Right lung (tissue), 10 donors: ENCODE measurements at places on chromosomes 12 and 14. TPM values are rescaled to one million over a fixed set of nuclear protein-coding genes. Genes with fewer than 3 reads are reported as not detected.

ACSM4 gene
- polyA plus RNA-seq, result 0.05 TPM

AQP6 gene
- polyA plus RNA-seq, result 0.29 TPM

- DNase-seq, result no peak
Observed at GRCh38 chr12:121908702-121909101, 9.7 kb upstream of the CFAP251 start.

- no peak for DNase-seq
Observed at GRCh38 chr12:132422040-132422380, 67.9 kb upstream of the FBRSL1 start.

DNA sequence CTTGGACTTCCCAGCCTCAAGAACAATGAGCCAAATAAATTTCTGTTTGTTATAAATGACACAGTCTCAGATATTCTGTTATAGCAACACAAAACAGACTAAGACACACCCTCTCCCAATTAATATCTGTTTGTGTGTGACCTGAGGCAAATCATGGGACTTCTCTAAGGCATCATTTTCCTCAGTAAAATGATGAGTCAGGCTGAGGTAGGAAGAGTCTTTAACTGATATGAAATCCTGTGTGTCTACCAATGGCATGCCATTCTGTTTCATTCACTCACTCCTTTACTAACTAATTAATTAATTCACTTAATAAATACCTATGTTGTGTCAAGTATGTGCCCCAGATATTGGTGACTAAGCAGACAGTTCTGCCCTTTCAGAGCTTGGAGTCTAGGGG is 258.4 kb upstream of the CRY1 start:
- DNase-seq, result no peak
